CD4-positive, alpha-beta T cell treated with Interleukin-15 for 4 hours (primary cell): ENCODE measurements at places on chromosomes 6 and 20.

DNA sequence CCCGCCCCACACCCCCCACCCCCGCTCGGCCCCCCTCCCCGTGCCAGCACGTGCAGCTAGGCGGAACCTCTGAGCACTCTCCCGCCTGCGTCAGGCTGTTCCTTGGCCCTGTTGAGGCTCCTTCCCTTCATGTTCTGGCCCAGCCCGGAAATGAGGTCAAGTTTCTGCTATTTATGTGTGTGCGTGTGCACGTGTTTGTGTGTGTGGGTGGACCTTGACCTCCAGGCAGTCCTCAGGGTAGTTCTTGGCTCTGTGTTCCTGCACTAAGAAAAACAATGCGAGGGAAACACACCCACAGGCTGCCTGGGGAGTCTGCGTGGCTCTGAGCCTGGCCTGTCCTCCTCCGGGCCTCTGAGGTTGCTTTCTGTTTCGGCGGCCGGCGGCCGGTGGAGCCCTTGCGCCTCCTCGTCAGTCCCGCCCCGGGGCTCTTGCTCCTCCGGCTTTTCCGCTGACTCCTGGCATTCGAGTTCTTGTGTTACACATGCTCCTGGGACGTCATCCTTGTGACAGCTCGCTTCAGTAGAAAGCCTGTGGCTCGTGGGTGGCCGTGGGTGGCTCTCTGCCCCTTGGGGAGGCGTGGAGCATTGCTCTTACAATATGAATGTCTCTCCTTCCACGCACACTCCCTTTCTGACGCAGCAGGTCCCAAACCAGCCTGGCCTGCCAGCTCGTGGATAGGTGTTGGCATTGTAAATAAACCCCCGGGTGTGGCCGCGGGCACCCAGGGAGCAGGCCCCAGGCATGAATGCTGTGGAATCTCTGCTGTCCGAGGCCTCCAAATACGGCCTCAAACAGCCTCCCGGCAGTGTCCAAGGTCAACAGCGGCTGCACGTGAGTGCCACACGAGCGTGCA is 10.0 kb downstream of the SLCO4A1 start:
- DNase-seq: peak; percentile 57

GRCh38 chr20:36092398-36093024 is 62.0 kb upstream of the EPB41L1 start:
- no peak for DNase-seq

- peak; percentile 74 for DNase-seq
Observed at GRCh38 chr6:11727998-11728961, 50.3 kb downstream of the ADTRP start.

DNA sequence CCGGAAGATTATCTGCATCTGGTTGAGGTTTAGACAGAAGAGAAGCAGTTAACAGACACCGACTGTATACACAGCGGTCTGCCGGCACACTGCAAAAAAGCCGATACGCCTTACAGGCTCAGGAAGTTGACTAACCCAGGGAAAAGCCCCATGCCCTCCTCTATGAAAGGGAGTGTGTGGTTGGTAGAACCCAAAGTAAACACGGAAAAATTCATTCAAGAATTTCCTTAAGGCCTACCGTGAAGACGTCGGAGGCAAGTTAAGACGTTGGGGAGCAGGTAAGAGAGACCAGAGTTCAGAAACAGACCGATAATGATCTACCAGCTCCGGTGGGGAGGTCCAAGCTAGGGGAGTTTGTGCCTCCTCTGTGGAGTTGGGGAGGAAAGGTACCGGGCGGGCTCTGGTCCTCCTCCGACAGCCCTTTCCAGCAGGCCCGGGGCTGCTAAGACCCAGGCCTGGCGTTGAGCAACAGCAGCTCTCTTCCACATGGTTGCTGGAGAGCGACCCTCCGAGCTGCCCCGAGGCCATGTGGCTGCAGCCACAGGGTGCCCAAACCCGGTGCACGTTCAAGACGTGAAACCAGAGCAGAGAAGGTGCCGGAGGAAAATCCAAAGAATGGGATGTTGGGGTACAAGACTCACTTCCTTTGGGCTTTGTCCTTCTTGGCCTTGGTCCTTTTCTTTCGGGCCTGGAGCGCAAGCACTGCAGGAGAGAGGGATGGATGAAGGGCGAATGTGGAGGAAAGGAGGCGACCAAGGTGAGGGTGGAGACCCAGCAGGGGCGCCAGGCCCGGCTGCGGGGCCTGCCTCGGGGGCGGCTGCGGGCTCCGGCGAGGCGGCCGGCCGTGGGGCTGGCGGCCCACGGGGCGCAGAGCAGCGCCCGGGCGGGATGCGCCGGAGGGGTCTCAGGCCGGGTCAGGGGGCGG is 809 bp downstream of the SRPK1 start:
- DNase-seq: peak; percentile 68

DNA sequence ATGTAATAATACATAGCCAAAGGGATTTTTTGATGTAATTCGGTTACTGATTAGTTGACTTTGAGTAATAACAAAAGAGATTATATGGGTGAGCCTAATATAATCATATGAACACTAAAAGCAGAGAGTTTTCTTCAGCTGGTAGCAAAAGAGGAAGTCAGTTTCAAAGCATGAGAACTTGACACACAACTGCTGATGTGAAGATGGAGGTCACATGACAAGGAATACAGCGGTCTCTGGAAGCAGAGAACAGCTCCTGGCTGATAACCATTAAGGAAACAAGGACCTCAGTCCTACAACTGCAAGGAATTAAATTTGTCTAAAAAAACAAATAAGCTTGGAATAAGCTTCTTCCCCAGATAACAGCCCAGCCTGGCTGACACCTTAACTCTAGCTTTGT is 154.5 kb upstream of the PRND start:
- DNase-seq: no peak

DNA sequence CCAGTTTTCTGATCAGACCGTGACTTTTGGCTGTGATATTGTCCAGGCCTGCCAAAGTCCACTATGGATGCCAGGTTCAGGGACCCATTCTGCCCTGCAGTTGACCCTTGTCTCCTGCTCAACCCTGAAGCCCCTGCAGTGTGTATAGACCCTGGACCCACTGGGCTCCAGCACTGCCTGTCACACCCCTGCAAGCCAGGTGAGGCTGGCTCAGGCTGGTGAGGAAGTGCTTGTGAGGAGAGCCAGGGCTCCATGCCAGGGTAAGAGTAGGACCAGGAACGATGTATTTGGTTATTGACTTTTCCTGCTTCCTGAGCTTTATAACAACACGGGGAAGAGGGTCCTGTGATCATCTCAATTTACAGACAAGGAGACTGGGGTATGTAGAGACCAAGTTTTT is 19.1 kb upstream of the CD93 start:
- DNase-seq: no peak
